ENCODE measurements at places on chromosomes 2 and 18. TPM values are rescaled to one million over a fixed set of nuclear protein-coding genes. Genes with fewer than 3 reads are reported as not detected.

The CDH19 gene
- 18.8 TPM for total RNA-seq

DNA sequence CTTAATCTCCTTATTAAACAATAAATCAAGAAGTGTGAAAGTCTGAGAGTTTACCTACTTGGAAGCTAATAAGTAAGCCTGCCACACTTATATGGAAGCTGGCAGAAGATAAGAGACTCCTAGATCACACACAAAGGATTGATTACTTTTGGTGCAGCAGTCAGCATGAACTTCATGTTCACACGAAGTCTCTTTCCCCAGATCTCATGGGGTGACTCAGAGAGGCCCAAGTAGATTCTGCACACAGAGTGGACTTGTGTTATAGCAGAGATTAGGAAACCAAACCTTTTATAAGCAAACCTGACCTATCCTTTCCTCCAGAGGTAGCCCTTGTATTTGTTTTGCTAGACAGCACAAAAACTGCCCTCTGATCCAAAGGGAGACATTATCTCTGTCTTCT lies 9.9 kb upstream of the GAREM1 start:
- no peak for DNase-seq

DNA sequence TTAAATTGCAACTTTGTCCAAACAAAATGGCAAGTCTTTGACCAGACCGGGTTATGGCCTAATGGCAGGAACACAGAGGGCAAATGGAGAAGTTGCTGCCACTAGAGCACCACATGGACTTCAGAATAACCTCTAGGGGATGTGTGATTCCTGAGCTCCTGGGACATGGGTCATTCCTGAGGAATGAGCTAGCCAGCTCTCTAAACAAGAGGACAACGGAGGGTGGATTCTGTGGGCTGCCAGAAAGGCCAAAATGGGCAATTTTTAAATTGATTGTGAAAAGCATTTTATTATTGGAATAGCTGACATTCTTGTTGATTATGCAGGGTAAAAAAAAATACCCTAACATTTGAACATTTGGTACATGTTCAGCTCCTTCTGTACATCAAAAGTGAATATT lies 109.8 kb upstream of the FZD5 start:
- no peak for DNase-seq

The POTEI gene
- not detected for total RNA-seq

The SPIRE1 gene
- 65.3 TPM for total RNA-seq

All from heart right ventricle (tissue), 16 donors.